ENCODE measurements at places on chromosomes 2 and 18.
A peak's percentile ranks its signal among the peaks of the same experiment; 100 is the strongest.

GRCh38 chr2:70468878-70469277, 84.7 kb downstream of the TGFA start:
- DNase-seq = no peak

- no peak for DNase-seq
Measured at GRCh38 chr2:152426801-152427200, 91.8 kb downstream of the FMNL2 start.

- no peak for DNase-seq
Measured at GRCh38 chr2:172091761-172092566, 6.7 kb downstream of the DLX1 start.

GRCh38 chr2:183536714-183537113, 412.5 kb downstream of the NUP35 start:
- no peak for DNase-seq

DNA sequence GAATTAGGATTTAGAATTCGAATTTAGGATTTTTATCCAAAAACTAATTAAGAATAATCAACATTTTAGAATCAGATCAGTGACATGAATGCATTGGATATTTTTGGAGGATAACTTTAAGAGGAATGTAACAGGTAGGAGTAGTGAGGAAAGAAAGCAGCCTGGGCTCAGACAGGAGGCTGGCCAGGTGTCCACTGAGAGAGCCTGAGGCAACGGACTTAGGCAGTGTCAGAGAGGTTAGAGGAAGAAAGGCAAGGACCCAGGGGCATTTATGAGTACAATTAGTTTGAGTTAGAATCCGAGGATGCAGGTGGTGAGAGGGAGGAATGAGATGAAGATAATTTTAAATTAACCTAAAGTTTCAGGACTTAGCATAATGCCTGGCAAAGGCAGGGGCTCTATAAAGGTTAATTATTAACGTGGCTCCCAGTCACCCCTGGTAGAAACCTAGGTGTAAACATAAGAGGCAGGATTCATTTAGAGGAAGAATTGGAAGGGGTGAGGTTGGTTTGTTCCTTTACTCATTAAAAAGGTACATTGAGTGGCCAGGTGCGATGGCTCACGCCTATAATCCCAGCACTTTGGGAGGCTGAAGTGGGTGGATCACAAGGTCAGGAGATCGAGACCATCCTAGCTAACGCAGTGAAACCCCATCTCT, 507.1 kb downstream of the TMEM182 start:
- no peak for DNase-seq

DNA sequence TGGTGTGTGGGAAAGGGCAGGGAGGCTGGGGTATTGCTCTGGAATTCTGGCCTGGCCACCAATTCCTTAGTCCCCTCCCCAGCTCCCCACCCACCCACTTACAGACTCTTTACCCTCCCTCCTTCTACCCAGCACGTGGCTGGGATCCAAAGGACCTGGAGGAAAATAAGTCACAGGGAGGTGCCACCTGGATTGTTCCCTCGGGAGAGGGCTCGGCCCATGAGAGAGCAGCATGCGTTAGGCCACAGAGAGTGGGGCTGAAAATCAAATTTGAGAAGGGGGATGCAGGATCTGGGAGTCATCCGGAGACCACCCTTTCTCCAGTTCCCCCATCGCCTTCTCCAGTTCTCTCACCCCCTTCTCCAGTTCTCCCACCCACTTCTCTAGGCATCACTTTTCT, 3.0 kb downstream of the ASPRV1 start:
- DNase-seq = no peak

GRCh38 chr2:62475172-62476011, 30.6 kb downstream of the TMEM17 start:
- no peak for DNase-seq

GRCh38 chr2:85589181-85589580, 5.0 kb downstream of the VAMP5 start:
- DNase-seq = no peak

DNA sequence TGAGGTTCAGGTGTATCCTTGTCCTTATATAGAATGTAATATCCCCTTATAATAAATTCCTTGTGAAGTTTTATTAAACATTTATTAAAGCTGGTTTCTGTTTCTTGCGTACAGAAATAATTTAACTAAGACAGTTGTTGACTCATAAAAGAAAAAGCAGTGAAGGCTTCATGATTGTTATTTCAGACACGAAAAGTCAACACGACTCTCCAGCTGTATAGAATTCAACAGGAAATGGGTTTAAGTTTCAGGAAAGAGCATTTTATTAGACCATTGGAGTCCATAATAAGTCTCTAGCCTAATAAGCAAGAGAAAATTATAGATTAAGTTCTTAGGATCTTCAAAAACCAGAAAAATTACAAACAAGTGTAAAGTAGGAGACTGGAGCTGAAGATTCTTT, 62.2 kb downstream of the KCNE4 start:
- DNase-seq = no peak

DNA sequence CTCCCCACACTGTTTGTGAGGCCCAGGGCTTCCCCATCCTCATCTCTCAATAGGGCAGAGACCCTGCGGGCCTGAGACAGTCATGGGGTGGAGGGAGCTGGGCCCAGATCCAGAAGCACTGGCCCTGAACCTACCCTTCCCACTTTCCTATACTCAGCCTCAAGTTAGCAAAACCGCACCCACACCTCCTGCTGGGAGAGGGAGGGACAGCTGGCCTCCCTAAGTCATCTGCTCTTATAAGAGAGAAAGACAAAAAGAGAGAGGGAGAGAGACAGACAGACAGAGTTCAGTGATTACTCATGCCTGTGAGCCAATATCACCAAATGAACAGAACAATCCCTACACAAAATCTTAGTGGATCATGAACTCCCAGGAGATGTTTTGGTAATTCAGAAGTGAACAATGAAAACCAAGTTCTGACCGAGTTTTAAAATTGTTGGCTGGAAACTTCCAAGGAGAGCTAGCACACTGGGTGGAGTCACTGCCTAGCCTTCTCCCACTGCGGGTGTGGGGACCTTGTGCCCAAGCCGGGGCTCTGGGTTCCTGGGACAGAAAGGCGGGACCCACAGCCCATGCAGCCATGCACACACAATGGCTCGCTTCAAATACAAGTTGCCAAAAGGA, 130.5 kb downstream of the PXDN start:
- DNase-seq = no peak

DNA sequence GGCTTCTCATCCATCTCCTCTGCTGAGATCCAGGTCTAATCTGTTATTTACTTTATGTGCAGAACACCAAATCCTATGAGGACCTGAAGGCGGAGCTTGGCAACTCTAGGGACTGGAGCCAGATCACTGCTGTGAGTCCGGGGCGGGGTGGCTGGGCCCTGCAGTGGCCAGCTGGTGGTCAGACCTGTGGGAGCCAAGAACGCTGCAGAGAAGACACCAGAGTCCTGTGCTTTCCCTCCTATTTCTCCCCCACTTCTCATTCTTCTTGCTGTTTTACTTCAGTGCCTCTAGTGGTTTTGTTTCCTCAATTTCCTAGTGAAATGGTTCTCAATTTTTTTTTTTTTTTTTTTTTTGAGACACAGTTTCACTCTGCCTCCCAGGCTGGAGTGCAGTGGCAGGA, 19.7 kb downstream of the VIL1 start:
- DNase-seq = no peak

DNA sequence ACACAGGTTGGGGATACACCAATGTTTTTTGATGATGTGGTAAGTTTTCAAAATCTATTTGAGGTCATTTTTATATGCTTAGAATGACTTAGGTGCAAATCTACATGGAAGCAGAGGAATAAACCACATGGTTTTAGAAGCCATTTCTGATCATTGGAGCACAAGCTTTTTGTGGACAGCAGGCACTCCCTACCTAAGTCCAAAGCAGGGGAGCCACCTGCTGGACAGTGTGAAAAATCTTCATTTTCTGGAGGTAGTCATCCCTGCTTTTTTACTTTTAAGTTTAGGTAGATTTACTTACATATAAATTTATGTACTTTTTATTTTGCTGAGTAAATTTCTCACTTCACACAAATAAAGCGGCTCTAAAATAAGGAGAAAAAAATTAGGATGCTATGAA, 323.2 kb downstream of the PLCL1 start:
- DNase-seq = peak; percentile 41

- peak; percentile 45 for DNase-seq
Measured at GRCh38 chr18:3995476-3996102, 459.5 kb downstream of the DLGAP1 start.

DNA sequence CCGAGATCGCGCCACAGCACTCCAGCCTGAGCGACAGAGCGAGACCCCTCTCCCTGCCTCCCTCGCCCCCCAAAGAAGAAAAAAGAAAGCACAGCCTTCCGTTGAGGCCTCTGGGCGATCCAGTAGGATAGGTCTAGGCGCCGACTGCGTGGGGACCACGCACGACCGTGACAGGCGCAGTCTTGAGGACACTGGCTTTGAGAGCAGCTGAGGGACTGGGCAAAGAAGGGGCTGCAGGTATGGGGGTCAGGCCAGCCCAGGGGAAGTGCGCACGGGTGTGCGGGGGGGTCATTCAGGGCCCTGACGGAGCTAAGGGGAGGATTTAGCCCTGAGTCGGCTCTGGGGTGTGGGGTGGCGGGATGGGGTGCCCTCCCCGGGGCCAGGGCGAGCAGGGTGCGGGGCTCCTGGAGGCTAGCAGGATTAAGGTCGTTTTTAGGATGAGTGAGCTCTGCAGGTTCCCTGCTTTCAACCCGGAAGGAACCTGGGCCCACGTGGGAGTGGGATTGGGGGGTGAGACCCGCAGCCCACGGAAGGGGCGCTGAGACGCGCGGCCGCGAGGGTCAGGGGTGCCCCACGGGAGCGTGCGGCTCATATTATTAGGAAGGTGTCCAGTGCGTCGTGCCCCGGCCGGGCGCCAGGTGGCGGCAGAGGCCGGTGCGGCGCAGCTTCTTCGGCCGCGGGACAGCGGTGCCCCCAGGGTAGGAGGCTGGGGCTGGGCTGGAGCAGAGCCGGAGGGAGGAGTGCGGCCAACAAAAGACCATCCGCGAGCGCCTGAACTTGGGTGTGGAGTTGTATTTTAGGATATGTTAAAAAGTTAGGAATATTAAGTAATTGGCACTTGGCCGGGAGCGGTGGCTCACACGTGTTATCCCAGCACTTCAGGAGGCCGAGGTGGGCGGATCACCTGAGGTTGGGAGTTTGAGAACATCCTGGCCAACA, 20.5 kb upstream of the ZNF236 start:
- DNase-seq = no peak

- DNase-seq = no peak
Measured at GRCh38 chr2:226892729-226893128, 56.9 kb downstream of the RHBDD1 start.

- DNase-seq = no peak
Measured at GRCh38 chr18:27771571-27771970, 405.4 kb downstream of the CDH2 start.

- DNase-seq = no peak
Measured at GRCh38 chr2:54275541-54275940, 19.5 kb upstream of the TSPYL6 start.
